Pons (tissue), 1 donor: ENCODE measurements at places on chromosomes 16 and 17.
A peak's percentile ranks its signal among the peaks of the same experiment; 100 is the strongest.

- peak; percentile 16 for DNase-seq
Measured at GRCh38 chr16:13702614-13703013, 217.3 kb upstream of the ERCC4 start.

DNA sequence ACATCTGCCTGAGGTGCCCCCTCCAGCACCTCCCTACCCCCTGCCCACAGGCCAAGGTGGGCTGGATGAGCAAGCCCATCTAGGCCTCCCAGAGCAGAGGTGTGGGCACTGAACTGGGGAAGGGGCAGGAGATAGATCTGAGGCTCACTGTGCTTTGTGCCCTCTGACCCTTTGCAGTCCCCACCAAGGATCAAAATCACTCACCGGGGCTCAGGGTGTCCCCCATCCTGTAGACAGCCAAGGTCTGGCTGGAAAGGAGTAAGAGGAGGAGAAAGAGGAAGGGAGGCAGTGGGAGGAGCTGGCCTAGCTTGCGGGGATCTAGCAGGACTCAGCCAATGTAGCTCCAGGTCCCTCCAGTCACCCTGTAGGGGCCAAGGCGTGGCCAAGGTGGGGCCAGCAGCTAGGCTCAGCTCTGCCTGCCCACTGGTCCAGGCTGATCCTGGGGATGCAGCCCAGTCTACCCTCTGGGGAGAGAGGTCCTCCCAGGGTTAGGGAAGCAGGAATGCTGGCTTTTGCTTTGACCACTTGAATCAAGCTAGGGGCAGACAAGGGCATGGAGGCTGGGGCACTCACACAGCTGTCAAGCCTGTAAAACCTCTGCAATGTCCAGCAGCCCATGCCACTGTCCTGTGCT, 1.8 kb downstream of the SLC12A4 start:
- no peak for DNase-seq

- no peak for DNase-seq
Measured at GRCh38 chr16:84190731-84191388, at the start of gene ADAD2. ADAD2 (plus strand) TSS chr16:84191157; CDS start chr16:84191231, 74 bp downstream.

GRCh38 chr16:83912519-83913244, 13.8 kb downstream of the MLYCD start:
- DNase-seq, result no peak

DNA sequence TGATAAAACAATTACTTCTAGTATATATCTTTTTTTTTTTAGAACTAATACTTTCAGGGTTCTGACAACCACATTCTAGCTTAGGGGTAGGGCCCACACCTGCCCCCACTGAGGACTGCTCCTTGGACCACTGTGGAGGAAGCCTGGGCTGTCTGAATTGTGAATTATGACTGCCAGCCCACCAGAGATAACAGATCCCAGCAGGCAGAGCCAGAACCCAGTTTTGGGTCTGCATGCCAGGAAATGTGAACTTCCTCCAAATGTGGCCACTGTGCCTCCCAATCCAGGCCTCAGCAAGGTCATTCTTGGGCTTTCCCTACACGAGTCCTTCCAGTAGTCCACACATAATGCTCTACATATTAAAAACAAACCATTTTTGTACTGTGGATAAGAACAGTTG, 15.9 kb downstream of the VEZF1 start:
- no peak for DNase-seq

- DNase-seq, result no peak
Measured at GRCh38 chr17:57739402-57740234, 5.5 kb downstream of the CCDC182 start.

DNA sequence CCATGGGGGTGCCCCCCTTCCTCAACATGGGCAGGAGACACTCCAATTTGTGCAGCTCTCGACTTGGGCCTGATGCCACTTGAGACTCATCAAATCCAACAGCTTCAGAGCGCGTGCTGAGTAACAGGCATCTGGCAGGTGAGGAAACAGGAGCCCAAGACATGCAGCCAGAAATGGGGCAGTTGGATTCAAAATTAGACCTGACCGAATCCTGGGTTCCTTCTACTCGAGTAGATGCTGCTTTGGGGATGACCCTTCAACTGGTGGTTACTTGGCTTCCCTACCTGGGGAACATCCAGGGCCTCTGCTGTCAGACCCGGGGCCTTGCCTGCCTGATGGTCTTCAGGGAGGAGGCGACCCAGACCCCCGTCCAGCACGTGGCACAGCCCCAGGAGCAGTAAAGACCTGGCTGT, 488 bp upstream of the NTN3 start:
- no peak for DNase-seq

DNA sequence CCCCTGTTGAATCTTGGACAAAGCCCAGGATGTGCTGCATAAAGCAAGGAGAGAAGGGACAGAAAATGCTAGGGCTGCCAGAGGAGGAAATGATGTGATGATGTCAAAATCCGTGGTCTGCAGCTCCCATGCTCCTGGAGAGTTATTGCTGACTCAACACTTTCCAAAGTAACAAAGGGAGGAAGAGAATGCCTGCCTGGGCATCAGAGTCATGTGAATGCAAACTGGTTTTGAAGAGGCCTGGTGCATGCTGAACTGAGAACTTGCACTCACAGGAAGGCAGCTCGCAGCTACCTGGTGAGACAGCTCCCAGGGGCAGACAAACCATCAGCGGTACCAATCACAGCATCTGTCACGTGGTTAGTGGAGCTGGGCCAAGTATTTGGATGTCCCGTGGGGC, 2.8 kb downstream of the MARVELD3 start:
- DNase-seq, result no peak

DNA sequence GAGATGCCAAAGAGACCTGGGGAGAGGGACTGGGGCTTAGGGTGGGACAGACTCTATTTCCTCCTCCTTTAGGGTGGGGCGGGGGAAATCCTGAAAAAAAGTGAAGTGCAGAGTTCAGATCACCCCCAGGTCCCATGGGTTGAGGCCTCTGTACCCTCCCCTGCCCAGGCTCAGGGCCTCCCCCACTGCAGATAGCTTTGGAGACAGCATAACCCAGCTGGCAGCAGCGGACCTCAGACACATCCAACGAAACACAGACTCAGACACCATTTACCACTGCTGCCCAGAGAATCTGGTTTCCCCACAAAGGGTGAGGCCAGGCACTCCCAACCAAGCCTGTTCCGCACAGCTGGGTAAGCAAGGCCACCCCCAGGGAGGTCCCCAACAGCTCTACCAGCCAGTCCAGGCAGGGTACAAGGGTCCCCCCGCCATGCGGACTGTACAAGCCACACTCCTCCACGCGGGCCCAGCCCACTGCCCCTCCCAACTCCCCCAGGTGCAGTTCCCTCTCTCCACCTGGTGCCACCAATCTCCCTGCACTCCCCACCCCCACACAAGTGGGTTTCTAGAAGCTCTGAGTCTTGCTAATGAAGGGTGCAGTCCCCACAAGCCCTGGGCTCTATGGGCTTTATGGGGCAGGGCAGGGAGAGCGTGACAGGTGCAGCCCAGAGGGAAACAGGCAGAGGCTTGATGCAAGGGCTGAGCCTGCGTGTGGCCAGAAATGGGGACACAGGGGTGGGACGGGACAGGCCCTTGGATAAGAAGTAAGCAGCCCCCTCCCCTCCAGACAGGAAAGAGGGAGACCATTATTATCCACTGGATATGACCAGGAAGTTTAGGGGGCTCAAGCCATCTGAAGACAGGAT, 8.9 kb downstream of the RHBDF2 start:
- no peak for DNase-seq

- no peak for DNase-seq
Measured at GRCh38 chr16:75236232-75236631, 15.2 kb downstream of the BCAR1 start.

DNA sequence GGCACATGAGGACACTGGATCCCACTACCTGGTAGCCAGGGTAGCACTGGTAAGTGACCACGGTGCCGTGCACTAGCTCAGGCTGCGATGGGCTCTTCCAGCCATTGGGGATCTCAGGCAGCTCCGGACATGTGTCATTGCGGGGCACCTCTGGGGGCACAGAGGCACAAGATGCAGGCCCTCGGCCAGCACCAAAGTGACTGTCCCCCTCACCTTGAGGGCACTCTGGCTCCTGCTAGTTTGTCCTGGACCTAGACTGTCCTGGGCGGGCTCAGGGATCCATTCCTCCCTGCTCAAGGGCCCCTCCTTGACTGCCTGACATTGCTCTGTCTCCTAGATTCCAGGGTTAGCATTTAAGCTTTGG, 6.7 kb upstream of the PHF12 start:
- no peak for DNase-seq

- DNase-seq, result no peak
Measured at GRCh38 chr17:48970224-48970623, 1.8 kb upstream of the GIP start.
